ENCODE measurements at places on chromosomes 2 and 18.

DNA sequence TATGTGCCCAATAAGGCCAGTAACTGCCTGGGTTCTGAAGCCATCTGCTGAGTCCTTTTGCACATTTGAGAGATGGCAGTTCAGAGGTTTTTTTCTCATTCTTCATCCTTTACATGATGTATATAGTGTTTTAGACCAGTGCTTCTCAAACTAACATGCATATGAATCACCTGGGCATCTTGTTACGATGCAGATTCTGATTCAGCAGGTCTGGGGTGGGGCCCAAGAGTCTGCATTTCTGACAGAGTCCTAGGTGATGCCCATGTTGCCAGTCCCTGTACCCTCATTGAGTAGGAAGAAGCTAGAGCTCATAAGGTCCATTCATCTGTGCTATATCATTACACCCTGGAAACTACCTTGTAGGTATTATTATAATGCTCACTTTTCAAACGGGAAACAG, 3.8 kb downstream of the SMYD5 start:
- no peak for DNase-seq

DNA sequence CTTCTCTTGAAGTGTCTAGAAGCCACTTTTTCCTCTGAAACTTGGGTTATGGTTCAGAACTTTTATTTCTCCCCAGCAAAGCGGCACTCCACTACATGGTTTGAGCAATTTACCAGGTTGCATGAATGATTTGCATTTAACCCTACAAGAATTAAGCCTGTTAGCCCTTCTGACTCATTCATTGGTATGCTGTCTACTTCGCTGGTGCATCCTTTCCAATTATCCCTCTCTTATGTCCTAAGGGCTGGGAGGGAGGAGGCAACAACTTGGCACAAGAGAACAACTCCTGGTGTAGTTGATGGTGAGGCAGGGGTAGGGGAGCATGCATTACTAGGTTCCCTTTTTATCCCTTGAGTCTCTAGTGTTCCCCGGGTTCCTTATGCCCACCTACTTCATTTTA, 293.4 kb upstream of the MEX3C start:
- no peak for DNase-seq

- no peak for DNase-seq
These were observed 121.1 kb downstream of the DDX1 start for GRCh38 chr2:15712551-15713342.

GRCh38 chr2:164813535-164813934, 28.1 kb downstream of the COBLL1 start:
- no peak for DNase-seq

GRCh38 chr2:96751800-96752199, 8.9 kb upstream of the CNNM4 start:
- no peak for DNase-seq

GRCh38 chr18:67517444-67517765, 885 bp upstream of the DSEL start:
- no peak for DNase-seq

DNA sequence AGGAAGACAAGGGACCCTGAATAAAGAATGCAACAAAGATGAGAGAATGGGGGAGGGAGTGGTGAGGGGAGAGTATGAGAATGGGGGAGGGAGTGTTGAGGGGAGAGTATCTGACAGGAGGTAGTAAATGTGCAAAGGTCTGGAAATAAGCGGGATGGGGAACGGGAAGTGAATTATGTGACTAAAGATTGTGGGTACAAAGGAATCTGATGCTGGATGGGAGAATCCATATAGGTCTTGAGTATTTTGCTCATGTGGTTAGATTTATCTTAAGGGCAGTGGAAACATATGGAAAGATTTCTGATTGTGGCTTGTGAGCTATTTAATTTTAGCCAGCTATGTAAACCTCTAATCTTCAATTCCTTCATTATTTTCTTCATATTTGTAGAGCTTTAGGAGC, 593.4 kb downstream of the DCC start:
- no peak for DNase-seq

GRCh38 chr2:124121106-124121505, 96.0 kb downstream of the CNTNAP5 start:
- DNase-seq: no peak

GRCh38 chr2:207144173-207144785, 21.5 kb downstream of the KLF7 start:
- no peak for DNase-seq

DNA sequence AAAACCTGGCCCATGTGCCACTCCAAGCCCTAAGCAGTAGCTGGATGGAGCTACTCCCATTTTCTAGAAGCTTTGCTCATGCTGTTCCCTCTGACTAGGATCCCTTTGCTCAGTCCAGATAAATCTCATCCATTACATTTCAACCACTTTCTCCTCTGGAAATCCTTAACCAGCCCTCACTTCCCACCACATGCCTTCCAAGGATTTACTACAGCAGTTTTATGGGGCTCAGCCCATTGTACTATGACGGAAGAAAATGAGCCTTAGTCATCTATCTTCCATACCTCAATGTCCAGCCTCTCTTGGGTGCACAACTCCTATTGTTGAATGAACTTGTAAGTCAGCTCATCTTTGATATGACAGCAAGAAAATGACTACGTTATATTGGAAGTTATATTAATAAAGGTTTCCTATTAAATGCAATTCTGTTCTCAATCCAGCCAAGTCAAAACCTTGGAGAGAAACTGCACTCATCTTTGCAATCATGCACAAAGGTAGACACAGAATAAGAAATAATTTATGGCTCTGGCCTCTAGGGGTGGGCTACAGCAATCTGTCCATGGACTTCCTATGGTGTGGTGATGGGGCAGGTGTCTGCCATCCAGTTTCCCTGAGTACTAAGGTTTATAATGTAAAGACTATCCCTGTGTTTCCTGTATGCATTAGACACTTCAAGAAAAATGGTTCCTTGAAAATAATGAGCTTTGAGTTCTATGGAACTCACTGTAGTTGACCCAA, 3.4 kb downstream of the B4GALT6 start:
- DNase-seq: no peak

GRCh38 chr2:73972846-73973245, 11.9 kb upstream of the TET3 start:
- no peak for DNase-seq

DNA sequence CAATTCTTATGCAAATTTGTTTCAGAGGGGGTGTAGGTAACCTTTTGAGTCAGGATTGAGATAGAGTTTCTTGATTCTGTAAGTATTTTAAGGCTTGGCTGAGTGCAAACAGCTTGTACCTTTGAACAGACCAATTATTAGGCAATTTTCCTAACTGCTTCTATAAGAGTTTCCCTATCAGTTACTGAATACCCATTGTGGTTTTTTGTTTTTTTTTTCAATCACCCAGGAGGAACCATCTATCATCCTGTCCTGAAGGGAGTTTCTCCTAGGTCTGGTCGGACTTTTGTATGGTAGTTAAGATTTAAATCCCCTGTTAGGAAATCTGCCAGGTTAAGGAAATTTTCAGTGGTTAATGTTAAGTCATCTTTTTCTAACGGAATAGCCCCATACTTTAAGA, 319.4 kb upstream of the SLC39A10 start:
- DNase-seq: no peak

DNA sequence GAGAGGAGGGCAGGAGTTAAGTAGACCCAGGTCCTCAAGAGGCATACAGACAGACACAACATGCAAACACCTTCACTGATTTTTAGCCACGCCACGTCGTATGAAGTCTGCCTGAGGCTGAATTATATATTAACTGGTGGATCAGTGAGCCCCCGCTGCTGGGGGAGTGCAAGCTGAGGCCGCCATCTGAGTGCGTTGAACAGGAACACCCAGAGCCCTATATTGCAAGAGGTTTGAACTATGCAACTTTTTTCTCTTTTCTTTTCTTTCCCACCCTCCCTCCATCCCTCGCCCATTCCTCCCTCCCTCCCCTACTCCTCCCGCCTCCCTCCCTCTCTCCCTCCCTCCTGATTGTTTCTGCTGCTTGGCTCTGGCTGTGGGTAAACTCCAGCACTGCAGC, 30.2 kb downstream of the SETBP1 start:
- DNase-seq: no peak

GRCh38 chr2:25373269-25373981, 31.7 kb upstream of the DNMT3A start:
- no peak for DNase-seq

- no peak for DNase-seq
These were observed 2148.5 kb upstream of the PIK3C3 start for GRCh38 chr18:39806525-39806924.

GRCh38 chr2:47907039-47907781, 912 bp upstream of the FBXO11 start:
- DNase-seq: peak; percentile 63

DNA sequence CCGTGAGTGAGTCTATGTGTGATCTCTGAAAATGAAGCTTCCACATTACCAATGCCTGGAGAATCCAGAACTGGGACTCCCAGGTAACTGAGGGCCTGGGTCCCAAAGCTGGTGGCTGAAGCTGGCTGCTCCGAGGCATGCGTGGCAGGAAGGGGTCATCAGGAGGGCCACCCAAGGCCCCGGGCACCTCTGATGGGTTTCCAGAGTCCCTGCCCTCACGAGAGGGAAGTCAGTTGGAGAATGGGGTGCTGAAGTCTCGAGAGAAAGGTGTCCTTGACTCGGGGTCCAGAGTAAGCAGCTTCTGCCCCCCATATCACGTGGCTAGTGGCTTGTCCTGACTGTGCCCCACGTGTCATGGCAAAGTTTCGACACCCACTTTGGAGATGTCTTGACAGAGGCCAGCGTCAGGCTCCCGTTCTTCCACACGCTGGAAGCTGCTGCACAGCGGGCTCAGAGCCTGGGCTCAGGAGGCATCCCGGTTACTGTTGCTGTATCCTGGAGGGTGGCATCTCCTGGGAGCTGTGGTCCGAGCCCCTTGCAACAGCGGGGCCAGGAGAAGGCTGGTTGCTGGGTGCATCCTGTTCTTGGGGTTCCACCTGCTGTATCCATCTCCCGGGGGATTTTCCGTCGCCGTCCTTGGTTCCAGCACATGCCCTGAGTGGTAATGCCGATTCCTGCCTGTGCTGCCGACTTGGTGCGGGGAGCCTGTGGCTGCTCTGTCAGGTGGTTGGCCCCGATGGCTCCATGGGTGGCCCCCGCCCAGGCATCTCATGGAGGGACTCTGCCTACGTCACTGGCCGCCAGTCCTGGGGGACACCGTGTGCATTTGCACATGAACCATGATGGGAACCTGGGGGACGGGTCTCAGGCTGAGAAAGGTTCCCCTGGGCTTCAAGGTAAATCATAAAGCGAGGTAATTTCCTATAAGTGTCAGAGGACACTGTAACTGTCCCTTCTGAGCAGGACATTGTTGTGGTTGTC, 183.3 kb upstream of the HDAC4 start:
- DNase-seq: no peak

DNA sequence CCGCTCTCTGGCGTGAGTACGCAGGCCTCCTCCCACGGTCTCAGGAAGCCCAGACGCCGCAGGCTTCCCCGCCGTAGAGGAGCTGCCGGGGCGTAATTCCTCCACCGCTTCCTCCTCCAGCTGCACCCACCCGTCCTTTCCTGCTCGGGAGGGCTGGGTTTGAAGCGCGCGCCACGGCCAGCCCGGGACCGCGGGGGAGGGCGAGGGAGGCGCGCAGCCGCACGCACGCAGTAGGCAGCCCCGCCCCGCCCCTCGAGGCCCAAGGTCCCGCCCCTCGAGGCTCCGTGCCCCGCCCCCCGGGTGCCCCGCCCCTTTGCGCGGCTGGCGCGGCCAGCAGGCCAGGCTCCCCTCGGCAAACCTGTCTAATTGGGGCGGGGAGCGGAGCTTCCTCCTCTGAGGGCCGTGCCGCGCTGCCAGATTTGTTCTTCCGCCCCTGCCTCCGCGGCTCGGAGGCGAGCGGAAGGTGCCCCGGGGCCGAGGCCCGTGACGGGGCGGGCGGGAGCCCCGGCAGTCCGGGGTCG, at the start of gene MALT1:
Gene MALT1, plus strand, starts transcription at position 355 of the 521 bp plus-strand sequence. CDS start 179 bp downstream, outside the sequence.
- peak; percentile 82 for DNase-seq

All from skin of body (tissue), 3 donors.